ENCODE measurements at places on chromosomes 11 and 22.

- peaks cover 21% of the 10 kb centered on the region for H3K27me3 ChIP-seq
- no peak for DNase-seq
- no peak overlapping the region for H3K27ac ChIP-seq
- no peak overlapping the region for H3K4me3 ChIP-seq
- H3K36me3 ChIP-seq, result no peaks in the 10 kb centered on the region
- no peaks in the 10 kb centered on the region for H3K4me1 ChIP-seq
Measured at GRCh38 chr11:123484448-123484847, 54.4 kb downstream of the GRAMD1B start.

- H3K27me3 ChIP-seq, result peaks cover 7% of the 10 kb centered on the region
- no peaks in the 10 kb centered on the region for H3K36me3 ChIP-seq
- no peak overlapping the region for H3K27ac ChIP-seq
- no peak for DNase-seq
- H3K4me3 ChIP-seq, result no peak overlapping the region
- H3K4me1 ChIP-seq, result no peaks in the 10 kb centered on the region
Measured at GRCh38 chr11:127458561-127458960, 458.0 kb upstream of the KIRREL3 start.

DNA sequence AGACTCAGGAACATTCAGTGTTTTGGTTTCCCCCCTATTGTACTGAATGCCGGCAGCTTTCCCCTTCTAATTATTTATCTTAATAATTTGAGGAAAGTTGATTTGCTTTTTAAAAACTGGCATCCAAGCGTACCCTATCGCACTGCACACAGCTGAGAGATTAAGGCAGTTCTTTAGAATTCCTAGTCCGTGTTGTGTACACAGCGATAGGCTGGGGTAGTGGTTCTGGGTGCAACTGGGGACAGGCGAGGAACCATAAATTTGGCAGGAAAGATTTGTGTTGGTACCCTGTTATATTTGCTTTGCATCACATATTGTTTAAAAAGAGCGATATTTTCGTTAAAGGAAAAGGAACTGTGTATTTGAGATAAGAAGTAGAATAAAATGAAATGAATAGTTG lies 39.2 kb downstream of the PTPRJ start:
- peaks cover 23% of the 10 kb centered on the region for H3K4me1 ChIP-seq
- H3K36me3 ChIP-seq, result no peaks in the 10 kb centered on the region
- DNase-seq, result no peak
- H3K27ac ChIP-seq, result 0 out of 2 replicates have a peak overlapping the region, but pooled peaks have one; percentile 9

- H3K4me3 ChIP-seq, result no peak overlapping the region
- no peak overlapping the region for H3K27ac ChIP-seq
- no peaks in the 10 kb centered on the region for H3K27me3 ChIP-seq
- no peaks in the 10 kb centered on the region for H3K4me1 ChIP-seq
Measured at GRCh38 chr11:72349616-72350218, 84.6 kb downstream of the CLPB start.

DNA sequence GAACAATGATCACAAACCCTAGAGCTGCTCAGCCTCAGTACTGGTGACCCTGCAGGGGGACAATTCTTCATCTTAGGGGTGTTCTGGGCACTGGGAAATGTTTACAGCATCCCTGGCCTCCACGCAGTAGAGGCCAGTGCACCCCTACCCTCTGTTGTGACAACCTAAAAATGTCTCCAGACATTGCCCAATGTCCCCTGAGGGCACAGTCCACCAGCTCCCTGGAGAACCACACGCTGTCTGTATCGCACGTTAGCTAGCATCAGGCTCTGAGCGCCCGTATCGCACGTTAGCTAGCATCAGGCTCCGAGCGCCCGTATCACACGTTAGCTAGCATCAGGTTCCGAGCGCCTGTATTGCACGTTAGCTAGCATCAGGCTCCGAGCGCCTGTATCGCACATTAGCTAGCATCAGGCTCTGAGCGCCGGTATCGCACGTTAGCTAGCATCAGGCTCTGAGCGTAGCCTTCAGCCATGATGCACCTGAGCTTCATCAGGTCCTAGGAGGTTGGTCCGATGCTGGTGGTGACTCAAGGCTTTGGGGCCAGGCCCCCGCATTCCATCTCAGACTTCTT lies 111.1 kb upstream of the ANO1 start:
- no peaks in the 10 kb centered on the region for H3K36me3 ChIP-seq
- no peak overlapping the region for H3K4me3 ChIP-seq
- H3K27me3 ChIP-seq, result no peaks in the 10 kb centered on the region
- no peak for DNase-seq

- no peak for DNase-seq
- no peaks in the 10 kb centered on the region for H3K36me3 ChIP-seq
- H3K27ac ChIP-seq, result no peak overlapping the region
- H3K4me3 ChIP-seq, result no peak overlapping the region
- H3K27me3 ChIP-seq, result no peaks in the 10 kb centered on the region
- H3K4me1 ChIP-seq, result no peaks in the 10 kb centered on the region
Measured at GRCh38 chr22:17102297-17102667, 17.5 kb downstream of the IL17RA start.

- H3K27me3 ChIP-seq, result no peaks in the 10 kb centered on the region
- H3K27ac ChIP-seq, result no peak overlapping the region
- no peak overlapping the region for H3K4me3 ChIP-seq
- no peak for DNase-seq
Measured at GRCh38 chr22:48665311-48665995, 1162.2 kb downstream of the BRD1 start.

DNA sequence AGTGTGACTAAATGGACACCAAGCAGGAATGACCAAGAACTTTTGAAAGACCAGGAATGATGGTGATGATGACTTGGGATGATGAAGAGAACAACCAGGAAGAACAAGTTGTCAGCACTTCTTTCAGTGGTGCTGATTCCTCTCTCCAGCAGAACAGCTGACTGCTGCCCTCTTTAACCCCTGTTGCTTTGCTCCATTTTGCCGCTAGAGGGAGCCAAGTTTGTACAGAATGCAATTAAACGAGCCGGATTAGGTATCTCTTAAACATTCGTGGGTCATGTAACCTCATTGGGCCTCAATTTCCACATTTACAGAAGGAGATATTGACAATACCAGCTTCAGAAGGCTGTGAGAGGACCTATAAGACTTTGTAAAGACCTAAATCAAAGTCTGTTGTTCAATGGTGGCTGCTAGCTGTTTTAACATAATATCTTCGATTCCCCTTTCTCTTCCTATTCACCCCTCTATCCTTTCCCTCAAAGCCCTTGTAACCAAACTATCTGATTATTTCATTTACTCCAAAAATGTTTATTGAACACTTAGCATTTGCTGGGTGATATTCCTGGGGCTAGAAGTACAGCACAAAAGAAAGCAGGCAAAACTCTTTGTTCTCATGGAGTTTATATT lies 1.9 kb downstream of the OR4S1 start:
- no peaks in the 10 kb centered on the region for H3K4me1 ChIP-seq
- H3K36me3 ChIP-seq, result no peaks in the 10 kb centered on the region
- no peak overlapping the region for H3K4me3 ChIP-seq
- H3K27me3 ChIP-seq, result no peaks in the 10 kb centered on the region
- H3K27ac ChIP-seq, result no peak overlapping the region

DNA sequence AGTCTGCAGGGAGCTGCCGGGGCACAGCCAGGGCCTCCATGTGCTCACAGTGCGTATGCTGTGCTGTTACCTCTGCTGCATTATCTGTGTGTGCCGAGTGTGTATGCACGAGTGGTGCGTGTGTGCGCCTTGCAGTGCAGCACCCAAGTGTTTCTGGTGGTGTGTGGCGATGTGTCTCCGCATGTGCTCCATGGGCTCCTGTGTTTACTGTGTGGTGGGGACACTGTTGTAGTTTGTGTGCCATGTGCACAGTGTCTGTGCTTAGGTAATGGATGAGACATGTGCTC lies 31.4 kb downstream of the KCNC1 start:
- no peak overlapping the region for H3K4me3 ChIP-seq
- no peak for DNase-seq
- no peak overlapping the region for H3K27ac ChIP-seq
- no peaks in the 10 kb centered on the region for H3K4me1 ChIP-seq

DNA sequence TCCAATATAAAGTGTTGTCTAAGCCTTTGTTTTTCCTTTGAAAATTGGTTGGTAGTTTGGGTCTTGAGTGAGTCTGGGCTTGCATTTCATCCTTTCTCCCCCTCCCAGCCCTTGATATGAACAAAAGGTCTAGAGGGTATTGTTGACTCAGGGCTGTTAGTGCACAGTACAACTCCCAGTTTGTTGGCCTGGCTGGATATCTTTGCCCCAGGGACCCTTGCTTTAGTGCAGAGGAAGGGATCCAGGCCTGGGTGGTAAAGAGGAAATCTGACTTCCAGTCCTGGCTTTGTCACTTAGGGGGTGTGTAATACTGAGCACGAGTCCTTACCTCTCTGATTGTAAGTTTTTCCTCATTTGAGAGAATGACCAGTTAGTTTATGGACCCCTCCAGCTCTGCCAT lies 330.4 kb downstream of the TMEM135 start:
- no peaks in the 10 kb centered on the region for H3K4me1 ChIP-seq
- H3K36me3 ChIP-seq, result no peaks in the 10 kb centered on the region
- peaks cover 24% of the 10 kb centered on the region for H3K27me3 ChIP-seq

- no peak overlapping the region for H3K4me3 ChIP-seq
- no peak overlapping the region for H3K27ac ChIP-seq
- H3K36me3 ChIP-seq, result no peaks in the 10 kb centered on the region
Measured at GRCh38 chr11:68690671-68691401, 6.5 kb downstream of the GAL start.

DNA sequence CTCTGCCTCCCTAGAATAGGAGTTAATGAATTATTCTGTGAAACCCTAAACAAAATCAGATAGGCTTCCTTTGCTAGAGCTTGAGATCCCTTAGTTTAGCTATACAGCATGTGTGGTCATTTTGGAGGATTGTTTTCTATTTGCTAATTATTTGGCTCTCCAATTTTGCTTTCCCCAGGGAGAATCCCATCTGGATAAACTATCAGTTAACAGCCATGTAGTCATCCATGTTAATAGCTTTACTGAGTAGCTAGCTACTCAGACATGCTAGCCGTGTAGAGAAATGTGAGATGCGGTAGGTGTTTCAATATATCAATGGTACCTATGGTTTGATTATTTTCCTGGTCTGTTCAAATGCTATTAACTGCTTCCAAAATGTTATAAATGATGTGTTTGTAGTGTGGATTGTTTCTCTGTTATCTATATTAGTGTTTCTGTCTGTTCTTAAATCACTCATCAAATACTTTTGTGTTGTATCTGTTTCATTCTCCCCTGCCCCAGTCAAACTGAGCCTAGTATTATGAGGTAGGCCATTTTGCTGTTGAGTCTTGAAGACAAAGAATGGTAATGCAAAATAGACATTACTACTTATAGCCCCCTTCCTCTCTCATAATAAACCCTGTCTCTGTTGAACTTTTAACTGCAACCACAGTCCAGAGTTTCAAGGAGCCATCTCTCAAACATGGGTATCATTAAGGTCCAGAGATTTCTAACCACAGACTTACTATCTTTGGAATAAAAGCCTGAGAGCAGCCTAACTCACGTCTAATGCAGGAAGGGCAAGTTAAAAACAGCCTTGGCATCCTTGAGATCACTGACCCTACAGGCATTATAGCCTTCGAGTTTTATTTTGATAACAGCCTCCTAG lies 56.1 kb upstream of the GRAMD1B start:
- DNase-seq, result no peak
- no peak overlapping the region for H3K27ac ChIP-seq
- no peaks in the 10 kb centered on the region for H3K36me3 ChIP-seq
- H3K27me3 ChIP-seq, result peaks cover 26% of the 10 kb centered on the region
- H3K4me1 ChIP-seq, result no peaks in the 10 kb centered on the region
- H3K4me3 ChIP-seq, result no peak overlapping the region

Measured in Panc1 (cell line).